NCI-H510A treated with DMSO at 0.1 percent for 48 hours (cell line): ENCODE measurements at places on chromosomes 12 and 14.

- no peak for DNase-seq
These were observed 29.9 kb upstream of the SLC38A2 start for GRCh38 chr12:46402451-46402850.

- DNase-seq = no peak
These were observed 16.9 kb downstream of the ASB2 start for GRCh38 chr14:93959239-93960107.

DNA sequence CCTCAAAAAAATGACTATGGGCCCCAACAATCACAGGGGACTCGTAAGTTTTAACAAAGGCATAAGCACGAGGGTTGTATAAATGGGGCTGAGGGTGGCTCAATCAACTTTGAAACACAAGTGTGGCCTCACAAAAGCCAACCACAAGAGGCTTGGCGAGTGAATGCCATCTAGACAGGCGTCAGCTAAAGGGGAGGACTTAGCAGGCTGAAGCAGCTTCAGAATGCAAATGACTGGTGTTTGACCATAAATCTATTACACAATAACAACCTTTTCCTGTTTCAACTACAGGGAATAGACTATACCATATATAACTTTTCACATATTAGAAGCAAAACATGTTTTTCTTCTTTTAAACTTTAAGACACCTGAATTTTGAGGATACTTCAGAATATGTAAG is 777.9 kb downstream of the FSCB start:
- DNase-seq = no peak

- no peak for DNase-seq
These were observed 23.8 kb downstream of the OAS2 start for GRCh38 chr12:113002155-113002554.

GRCh38 chr14:53696217-53696965 is 260.2 kb downstream of the BMP4 start:
- DNase-seq = no peak

GRCh38 chr14:50719911-50720759 is 52.0 kb upstream of the SAV1 start:
- no peak for DNase-seq

DNA sequence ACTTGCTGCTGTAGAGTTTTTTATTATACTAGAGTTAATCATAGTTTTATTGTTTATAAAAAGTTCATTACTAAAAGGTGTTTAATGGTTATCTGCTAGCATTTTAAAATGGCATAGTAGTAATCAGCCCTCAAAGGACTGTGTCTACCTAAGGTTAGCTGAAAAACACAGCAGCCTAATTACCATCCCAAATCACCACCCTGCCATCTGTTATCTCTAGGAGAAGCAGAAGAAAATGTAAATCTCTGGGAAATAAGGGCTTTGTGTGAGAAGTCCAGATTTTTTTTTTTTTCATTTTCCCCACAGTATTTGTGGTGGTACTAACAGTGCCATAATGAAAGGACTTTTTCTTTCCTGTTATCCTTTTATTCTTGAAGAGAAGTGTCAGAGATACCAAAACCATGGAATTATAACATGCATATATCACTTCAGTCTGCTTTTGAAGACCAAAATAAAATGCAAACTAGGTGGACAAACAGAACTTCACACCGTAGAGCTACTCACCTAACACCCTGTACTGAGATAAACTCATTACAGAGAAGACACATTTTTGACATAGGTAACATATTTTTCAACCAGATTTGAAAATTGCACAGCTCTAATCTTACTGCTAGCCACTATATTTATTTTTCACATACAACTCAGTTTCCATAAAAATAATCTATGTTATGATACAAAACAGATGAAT is 876.2 kb downstream of the C12orf50 start:
- no peak for DNase-seq

- no peak for DNase-seq
These were observed 27.0 kb downstream of the PDE6H start for GRCh38 chr12:14999695-15000365.
